Putamen (tissue), 1 donor: ENCODE measurements at places on chromosomes 7 and 10.

DNA sequence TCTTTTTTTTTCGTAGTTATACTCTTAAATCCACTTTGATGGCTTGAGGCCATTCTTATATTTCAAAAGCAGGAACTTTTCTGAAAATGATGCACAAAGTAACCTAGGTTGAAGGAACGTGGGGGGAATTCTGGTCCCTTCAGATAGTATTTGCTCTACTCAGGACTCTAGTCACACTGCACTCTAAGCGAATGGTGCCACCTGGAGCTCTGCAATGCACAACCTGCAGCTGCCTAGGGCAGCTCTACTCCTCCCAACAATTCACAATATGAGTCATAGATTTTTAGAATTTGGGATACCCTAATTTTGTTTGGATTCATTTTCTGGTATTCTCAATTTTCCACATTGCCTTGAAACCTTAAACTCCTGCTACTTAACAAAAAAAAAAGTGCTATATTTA is 17.3 kb downstream of the SYPL1 start:
- DNase-seq = no peak

GRCh38 chr7:130492523-130493274 is 814 bp downstream of the MEST start:
- no peak for DNase-seq

DNA sequence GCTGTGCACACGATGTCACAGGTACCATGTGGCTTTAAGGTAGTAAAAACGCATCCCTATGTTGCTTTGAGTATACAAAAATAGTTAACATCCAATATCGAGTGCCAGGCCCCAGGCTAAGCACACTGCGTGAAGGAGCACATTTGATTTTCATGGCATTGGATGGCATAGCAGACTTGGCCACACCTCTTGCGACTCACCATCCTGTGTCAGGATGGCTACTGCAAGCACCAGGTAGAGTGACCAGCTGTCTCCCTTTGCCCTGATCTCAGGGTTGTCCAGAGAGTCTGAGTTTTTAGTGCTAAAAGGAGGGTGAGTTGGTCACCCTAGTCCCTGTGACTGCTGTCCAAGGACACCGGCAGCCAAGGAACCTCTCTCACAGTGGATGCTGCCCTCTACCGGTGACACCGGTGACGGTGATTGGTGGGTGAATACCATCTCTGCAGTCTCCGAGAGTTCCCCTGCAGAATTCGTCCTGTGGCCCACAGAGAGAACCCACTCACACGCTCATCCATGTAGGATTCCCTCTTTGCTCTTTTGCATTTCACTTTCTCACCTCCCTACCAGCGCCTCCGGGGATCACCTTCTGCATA is 76.1 kb downstream of the BICC1 start:
- DNase-seq = no peak

DNA sequence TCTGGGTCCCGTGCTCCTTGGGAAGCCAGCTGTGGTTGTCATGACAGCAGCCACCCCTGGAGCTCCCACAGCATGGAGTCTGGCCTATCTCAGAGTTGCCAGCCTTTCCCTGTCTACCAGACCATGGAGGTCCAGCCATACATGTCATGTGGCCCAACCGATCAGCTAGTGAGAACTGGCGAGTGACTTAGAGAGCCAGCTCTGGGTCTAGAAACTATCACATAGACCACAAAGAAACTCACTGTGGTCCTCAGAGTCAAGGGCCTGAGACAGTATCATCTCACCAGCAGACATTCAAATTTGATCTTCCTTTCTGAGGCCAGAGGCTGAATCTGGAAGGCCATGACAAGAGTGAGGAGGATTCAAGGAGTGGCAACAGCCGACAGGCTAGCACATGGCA is 223.3 kb upstream of the GPR26 start:
- DNase-seq = no peak

GRCh38 chr7:114414156-114415063 is at the start of gene FOXP2:
Gene FOXP2 (plus strand): TSS chr7:114414815. CDS start chr7:114426512, 11,697 bp downstream.
- no peak for DNase-seq

- no peak for DNase-seq
Measured at GRCh38 chr7:114956702-114957101, 34.8 kb downstream of the MDFIC start.

- no peak for DNase-seq
Measured at GRCh38 chr10:129926066-129927055, 37.7 kb downstream of the EBF3 start.
